Smooth muscle cell of the coronary artery (primary cell): ENCODE measurements at places on chromosomes 4 and X. TPM values are rescaled to one million over a fixed set of nuclear protein-coding genes. Genes with fewer than 3 reads are reported as not detected.

Gene ARL13A
- not detected in 2 replicates for total RNA-seq

Gene ZNF81
- 2.3 and 5.6 TPM in 2 replicates for total RNA-seq

Gene VEGFD
- total RNA-seq = under 0.01 and 0.08 TPM in 2 replicates

Gene MAGEA2B
- not detected in 2 replicates for total RNA-seq

Gene GRK4
- total RNA-seq = 2.5 and 3.4 TPM in 2 replicates

Gene SPANXD
- total RNA-seq = not detected in 2 replicates

Gene AR
- 2.7 and 3.2 TPM in 2 replicates for total RNA-seq

Gene CLIC2
- total RNA-seq = 0.68 and 5.5 TPM in 2 replicates

Gene MAGEA1
- not detected in 2 replicates for total RNA-seq

Gene UGT2B17
- total RNA-seq = not detected in 2 replicates

Gene CDX4
- not detected in 2 replicates for total RNA-seq

Gene SMIM9
- not detected in 2 replicates for total RNA-seq

Gene CTSO
- total RNA-seq = 6.5 and 15.4 TPM in 2 replicates

Gene FUNDC1
- 4.6 and 7.4 TPM in 2 replicates for total RNA-seq

Gene TDO2
- total RNA-seq = 0.82 TPM in 1 of 2 replicates, not detected in the other

Gene SLC9A7
- total RNA-seq = 37.2 and 65.3 TPM in 2 replicates

Gene BEX5
- 0.30 TPM in 1 of 2 replicates, not detected in the other for total RNA-seq

Gene FGB
- 0.08 TPM in 1 of 2 replicates, not detected in the other for total RNA-seq

Gene TMPRSS11A
- not detected in 2 replicates for total RNA-seq

Gene SPP1
- 0.15 and 0.23 TPM in 2 replicates for total RNA-seq

Gene SYAP1
- 24.2 and 35.0 TPM in 2 replicates for total RNA-seq

Gene HAND2
- 9.1 and 12.6 TPM in 2 replicates for total RNA-seq

Gene FSTL5
- total RNA-seq = 0.12 TPM in 1 of 2 replicates, not detected in the other

Gene SASH3
- not detected in 2 replicates for total RNA-seq

Gene CXCL1
- 9.9 and 26.6 TPM in 2 replicates for total RNA-seq

Gene TAF7L
- 0.15 and 0.23 TPM in 2 replicates for total RNA-seq

Gene GDPD2
- not detected in 2 replicates for total RNA-seq

Gene ASB5
- total RNA-seq = 0.30 and 0.35 TPM in 2 replicates

Gene IL21
- not detected in 2 replicates for total RNA-seq

Gene SSX2
- not detected in 2 replicates for total RNA-seq

Gene CACNA1F
- total RNA-seq = not detected in 2 replicates

Gene MAGEB1
- not detected in 2 replicates for total RNA-seq

Gene TMEM144
- 3.1 and 9.8 TPM in 2 replicates for total RNA-seq

Gene PGM2
- 8.0 and 21.1 TPM in 2 replicates for total RNA-seq

Gene RBM46
- total RNA-seq = under 0.01 TPM in 1 of 2 replicates, not detected in the other

Gene REELD1
- total RNA-seq = not detected in 2 replicates
